Foreskin keratinocyte (primary cell): ENCODE measurements at places on chromosomes 16 and 17. TPM values are rescaled to one million over a fixed set of nuclear protein-coding genes. Genes with fewer than 3 reads are reported as not detected.

- DNase-seq, result peak; percentile 71
Measured at GRCh38 chr16:51938861-51939260, 608.1 kb downstream of the TOX3 start.

GRCh38 chr16:26909623-26910022 is 157.1 kb upstream of the C16orf82 start:
- DNase-seq, result no peak

GRCh38 chr17:4590981-4591453 is 6.7 kb downstream of the SMTNL2 start:
- DNase-seq, result no peak

DNA sequence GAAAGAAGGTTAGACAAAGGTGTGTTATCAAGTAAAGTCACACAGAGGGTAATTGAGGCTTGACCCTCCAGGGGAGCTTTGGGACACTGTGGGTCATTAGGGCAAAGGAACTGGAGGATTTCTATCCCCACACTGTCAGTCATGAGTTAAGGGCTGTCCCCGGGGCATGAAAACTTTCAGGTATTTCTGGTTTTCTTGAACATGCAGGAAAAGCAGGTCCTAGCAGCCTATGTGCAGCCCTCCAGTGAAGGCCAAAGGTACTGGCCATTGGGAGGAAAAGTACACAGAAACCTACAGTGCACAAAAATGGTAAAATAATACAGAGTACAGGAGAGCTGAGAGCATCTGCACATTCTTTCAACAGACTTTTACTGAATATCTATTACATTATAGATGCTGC is 44.4 kb upstream of the SCNN1B start:
- peak; percentile 9 for DNase-seq

DNA sequence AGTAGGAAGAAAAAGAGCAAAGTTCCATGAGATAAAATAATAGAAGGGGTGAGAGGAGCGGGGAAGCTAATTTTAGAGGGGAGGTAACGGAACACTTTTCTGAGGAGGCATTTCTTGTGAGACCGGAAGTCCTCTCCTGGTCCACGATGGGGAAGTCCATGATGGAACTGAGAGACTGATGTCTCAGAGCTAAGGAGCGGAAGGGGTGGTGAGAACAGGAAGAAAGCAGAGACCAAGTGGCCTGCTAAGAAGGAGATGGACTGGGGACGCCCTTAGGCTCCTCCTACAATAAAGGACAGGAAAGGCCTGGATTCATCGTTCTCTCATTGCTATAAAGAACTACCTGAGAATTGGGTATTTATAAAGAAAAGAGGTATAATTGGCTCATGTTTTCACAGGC is 59.4 kb downstream of the ADAMTS18 start:
- DNase-seq, result no peak

DNA sequence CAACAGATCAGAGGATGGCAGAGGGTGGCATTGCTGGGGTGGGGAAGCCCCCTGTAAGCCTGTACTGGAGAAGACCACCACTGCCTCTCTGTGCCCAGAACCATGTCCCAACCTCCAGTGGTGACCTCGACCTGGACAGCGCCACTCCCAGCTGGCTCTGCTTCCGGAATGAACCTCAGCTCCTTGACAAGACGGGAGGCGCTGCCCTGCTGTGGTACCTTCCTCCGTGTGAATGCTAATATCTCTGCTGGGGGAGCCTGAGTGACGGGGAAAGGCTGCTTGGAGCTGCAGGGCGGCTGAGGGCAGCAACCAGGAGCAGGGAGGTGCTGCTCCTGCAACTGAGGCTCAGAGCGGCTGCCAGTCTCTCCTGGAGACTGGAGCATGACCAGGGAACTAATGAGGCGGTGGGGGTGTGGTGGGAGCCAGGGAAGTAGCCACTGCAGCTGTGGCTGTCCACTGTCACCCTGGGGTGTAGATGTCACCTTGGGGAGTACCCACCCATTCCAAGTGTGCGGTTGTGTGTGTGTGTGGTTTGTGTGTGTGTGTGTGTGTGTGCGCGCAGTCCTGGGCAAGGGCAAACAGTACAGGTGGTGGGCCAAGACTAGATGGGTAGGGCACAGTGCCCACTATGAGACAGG is 6.2 kb downstream of the PRCD start:
- no peak for DNase-seq

GRCh38 chr17:53088481-53088880 is 734.2 kb upstream of the KIF2B start:
- DNase-seq, result no peak

GRCh38 chr16:81635063-81635937 is 143.8 kb upstream of the PLCG2 start:
- DNase-seq, result no peak

DNA sequence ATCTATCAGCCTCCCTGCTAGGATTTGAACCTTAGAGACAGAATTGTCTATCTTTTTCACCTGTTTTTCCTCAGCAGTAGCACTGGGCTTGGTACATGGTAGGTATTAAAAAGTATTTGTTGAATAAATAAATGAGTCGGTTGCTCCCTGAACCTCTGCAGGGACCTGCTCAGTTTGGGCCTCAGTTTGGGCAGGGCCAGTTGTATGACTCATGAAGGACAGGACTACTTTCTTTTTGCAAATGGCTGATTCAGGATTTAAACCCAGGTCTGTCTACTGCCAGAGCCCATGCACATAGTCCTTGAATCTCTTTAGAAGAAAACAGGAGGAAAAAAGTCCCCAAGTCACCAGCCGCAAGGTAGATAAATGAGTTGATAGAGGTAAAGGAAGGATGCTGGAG is 3.1 kb downstream of the MMP2 start:
- DNase-seq, result no peak

The ASGR1 gene
- total RNA-seq, result 0.14 and 0.21 TPM in 2 replicates

The PYDC1 gene
- total RNA-seq, result not detected in 2 replicates

The CDH5 gene
- 0.04 TPM in 1 of 2 replicates, not detected in the other for total RNA-seq

The FOXJ1 gene
- total RNA-seq, result 0.11 and 0.14 TPM in 2 replicates

The CDH3 gene
- 449 and 561 TPM in 2 replicates for total RNA-seq

The MYOCD gene
- 0.07 TPM in 1 of 2 replicates, not detected in the other for total RNA-seq

The CD300C gene
- not detected in 2 replicates for total RNA-seq

The NHLRC4 gene
- total RNA-seq, result 0.18 and 0.41 TPM in 2 replicates

The BCL6B gene
- total RNA-seq, result 0.07 and 0.10 TPM in 2 replicates
